ENCODE measurements at places on chromosomes 6 and 20. TPM values are rescaled to one million over a fixed set of nuclear protein-coding genes. Genes with fewer than 3 reads are reported as not detected.

The PDSS2 gene
- 16.9 TPM for total RNA-seq

- DNase-seq, result no peak
Measured at GRCh38 chr6:92682516-92683398, 736.6 kb downstream of the EPHA7 start.

DNA sequence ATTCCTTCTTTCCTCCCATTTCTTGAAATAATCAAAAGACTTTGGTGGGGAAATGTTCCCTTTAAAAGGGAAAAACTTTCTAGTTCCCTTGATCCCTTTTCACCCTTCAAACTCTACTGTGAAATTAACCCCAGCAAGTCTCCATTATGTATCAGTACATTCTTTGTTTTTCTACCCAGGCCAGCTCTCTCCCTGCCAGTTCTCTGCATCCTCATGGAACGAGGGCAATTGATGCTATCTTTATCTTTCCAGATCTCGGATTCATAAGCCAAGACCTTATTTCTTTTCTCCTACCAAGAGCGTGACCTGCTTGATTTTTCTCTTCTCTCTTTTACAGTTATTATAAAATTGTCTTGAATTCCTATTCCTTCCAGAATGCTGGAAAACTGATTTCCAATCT, 75.8 kb downstream of the ADGRB3 start:
- no peak for DNase-seq

DNA sequence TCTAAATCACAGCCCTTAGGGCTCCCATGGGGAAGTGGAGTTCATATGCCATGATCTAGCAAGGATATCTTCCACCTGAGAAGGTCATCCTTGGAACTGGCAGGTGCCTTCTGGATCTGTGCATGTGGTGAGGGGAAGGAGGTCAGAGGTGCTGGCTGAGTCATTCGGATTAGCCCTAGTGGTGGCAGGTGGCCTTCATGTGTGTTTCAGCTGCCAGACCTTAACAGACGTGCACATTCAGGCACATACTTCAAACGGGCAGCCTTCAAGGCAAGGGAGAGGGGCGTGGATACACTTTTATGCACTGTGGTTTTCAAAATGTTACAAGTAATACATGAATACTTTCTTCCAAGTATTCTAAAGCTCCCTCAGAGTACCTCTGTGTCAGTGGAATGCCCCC, 51.2 kb downstream of the BMP6 start:
- DNase-seq, result no peak

GRCh38 chr6:20352346-20352745, 49.3 kb upstream of the E2F3 start:
- DNase-seq, result no peak

- DNase-seq, result no peak
Measured at GRCh38 chr20:50003253-50003656, 20.5 kb downstream of the SNAI1 start.

DNA sequence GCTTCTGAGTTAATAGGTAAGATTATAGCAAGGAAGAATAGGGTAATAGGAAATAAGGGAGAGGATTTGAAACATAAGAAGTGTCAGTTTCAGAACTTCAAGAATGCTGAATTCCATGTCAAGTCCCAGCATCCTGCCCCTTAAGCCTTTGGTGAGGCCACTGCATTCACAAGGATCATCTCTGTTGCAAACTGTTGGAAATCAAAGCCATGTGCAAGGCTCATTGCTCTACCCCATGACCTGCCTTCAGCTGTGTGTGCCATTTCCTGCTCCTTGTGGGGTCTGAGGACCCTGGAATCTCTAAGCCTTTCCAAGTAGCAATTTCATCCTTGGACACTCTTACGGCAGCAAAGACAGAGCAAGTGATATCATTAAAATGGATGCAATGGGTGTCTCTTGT, 203.0 kb downstream of the CDC5L start:
- no peak for DNase-seq
